ENCODE measurements at places on chromosomes 13 and 19.

GRCh38 chr13:38308736-38309135 lies 40.9 kb upstream of the UFM1 start:
- DNase-seq: no peak

- DNase-seq: no peak
These were observed 4.0 kb downstream of the IGFLR1 start for GRCh38 chr19:35738021-35738886.

GRCh38 chr13:90565985-90566713 lies 781.3 kb upstream of the MIR17HG start:
- DNase-seq: no peak

DNA sequence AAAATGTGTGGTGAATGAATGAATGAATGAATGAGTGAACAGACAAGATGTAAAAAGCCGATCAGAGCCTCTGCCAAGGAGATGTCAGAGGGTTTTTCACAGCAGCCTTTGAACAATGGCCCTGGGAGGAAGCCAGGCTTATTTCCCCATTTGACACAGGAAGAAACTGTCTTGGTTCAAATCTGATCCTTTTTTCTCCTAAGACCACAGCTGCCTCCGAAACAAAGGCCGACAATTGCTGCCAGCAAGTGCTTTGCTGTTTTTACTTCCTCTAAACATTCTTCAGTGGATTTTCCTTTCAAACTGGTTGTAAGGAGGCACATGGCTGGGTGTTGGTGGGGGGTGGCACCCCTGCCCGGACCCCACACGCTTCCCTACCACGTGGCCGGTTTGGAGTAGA lies 44.2 kb upstream of the HOMER3 start:
- no peak for DNase-seq

- no peak for DNase-seq
These were observed 34.0 kb upstream of the SPACA7 start for GRCh38 chr13:112341976-112342735.

All from iPS DF 19.7 (cell line).